ENCODE measurements at places on chromosomes 16 and 17.

- DNase-seq = no peak
These were observed 6.8 kb downstream of the FAAP100 start for GRCh38 chr17:81545160-81545949.

DNA sequence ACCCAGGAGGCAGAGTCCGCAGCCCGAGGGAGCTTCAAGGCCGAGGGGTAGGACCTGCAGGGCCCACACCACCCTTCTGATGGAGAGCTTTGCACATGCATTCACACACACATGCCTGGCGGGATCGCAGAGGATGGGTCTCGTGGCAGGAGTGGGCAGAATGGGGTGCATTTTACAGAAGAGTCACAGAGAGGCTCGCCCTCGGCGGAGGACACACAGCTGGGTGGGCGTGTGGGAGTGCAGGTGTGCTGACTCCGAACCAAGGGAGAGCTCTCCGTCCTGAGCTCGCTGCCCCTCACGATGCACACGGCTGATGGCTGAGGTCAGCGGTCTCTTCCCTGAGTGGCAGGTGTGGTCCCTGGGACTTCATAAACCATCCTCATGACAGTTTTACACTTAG, 96.8 kb upstream of the CBX4 start:
- DNase-seq = no peak

DNA sequence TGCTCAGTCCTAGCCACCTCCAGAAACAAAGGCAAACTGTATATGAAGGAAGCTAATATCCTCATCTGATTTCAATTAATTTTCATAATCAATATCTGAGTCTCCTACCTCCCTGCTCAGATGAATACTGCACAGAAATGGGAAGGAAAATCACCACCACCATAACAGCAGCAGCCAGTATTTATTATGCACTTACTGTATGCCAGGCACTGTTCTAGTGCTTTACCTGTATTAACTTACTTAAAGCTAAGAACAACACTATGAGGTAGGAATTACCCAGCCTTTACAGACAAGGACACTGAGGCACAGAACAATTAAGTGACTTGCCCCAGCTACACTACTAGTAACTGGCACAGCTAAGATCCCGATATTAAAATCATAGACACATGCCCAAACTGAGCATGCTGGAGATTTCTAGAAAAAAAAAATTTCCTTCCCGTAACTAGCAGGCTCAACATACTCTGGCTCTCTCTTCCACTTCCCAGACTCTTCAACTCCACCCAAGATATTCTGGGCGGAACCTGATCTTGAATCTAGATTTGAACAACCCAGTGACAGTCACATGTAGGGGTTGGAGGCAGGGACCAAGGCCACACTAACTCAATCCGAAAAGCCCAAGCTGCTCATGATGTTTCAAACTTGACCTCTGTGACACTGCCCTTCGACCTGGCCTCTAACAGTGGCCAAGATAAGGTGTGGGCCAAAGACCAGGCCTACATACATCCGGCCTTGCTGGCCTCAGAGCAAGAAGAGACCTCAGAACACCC, 3.9 kb downstream of the TRIM25 start:
- DNase-seq = no peak

DNA sequence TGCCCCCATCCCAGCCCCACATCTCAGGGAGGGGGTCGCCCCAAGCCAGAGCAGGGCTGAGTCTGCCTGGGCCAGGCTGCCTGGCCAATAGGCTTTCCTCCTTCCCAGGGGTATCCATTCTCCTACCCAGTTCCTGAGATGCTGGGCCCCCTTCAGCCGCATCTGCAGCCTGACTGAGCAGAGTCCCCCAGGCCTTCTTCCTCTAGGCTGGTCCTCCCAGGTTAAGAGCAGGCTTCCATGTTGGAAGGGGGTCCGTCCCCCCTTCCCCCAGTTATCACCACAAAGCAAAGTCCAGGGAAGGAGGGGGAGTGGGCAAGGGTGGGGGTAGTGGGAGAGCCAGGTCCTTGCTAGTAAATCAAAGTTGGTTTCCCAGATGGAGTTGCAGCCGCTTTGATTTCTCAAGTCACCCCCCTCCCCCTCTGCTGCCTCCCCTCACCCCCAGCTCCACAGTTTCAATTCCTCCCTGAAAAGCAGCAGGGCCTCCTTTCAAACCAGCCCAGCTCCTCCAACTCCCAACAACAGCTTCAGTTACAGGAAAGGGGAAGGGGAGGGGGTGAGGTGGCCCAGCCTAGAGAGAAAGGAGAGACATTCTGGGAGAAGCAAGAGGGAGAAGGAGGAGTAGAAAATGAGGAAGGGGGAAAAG, 9.5 kb upstream of the FZD2 start:
- peak; percentile 73 for DNase-seq

GRCh38 chr17:57603978-57604377, 141.1 kb downstream of the CCDC182 start:
- no peak for DNase-seq

Measured in ecto neural progenitor cell (in vitro differentiated cells).